ENCODE measurements at places on chromosomes 12 and 14.

DNA sequence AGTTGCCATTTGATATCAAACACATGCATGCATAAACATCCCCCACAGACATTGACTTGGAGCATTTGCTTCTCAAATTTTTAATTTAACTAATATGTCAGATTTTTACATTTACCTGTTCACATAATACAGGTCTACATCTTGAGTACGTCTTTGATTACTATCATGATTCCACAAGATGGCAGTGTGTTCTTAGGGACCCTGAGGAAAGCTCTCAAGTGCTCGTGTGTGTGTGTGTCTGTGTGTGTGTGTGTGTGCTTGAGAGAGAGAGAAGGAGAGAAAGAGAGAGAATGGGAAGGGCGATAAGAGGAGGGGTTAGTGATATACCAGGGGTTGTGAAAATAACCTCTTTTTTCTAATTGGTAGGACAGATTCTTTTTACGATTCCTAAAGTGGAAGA is 167.1 kb upstream of the OR4E1 start:
- no peak for DNase-seq

- peak; percentile 75 for DNase-seq
Measured at GRCh38 chr12:97556302-97556779, 93.7 kb downstream of the RMST start.

GRCh38 chr14:68468437-68469207 is 324.2 kb downstream of the ZFP36L1 start:
- DNase-seq, result no peak

GRCh38 chr12:54166567-54167499 is 22.0 kb downstream of the SMUG1 start:
- peak; percentile 65 for DNase-seq

Data from right kidney (tissue), 9 donors.